ENCODE measurements at places on chromosomes 12 and 14.

DNA sequence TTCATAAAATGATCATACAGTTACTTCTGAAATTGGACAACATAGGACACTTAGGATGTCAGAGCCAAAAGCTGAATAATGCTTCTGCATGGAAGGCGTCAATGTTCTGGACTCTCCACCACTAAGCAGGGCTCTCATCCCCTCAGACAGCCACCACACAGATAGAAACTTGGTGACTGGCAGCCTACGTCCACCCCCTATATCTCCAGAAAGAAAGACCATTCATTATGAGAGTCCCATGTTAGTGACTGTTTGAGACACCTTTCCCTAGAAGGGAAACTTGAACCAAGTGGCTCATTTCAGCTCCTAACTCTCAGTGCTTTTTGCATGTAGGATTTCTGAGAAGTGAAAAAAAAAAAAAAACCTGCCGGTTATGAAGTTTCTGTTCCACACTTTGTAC is 251.0 kb upstream of the FKBP4 start:
- DNase-seq, result no peak

DNA sequence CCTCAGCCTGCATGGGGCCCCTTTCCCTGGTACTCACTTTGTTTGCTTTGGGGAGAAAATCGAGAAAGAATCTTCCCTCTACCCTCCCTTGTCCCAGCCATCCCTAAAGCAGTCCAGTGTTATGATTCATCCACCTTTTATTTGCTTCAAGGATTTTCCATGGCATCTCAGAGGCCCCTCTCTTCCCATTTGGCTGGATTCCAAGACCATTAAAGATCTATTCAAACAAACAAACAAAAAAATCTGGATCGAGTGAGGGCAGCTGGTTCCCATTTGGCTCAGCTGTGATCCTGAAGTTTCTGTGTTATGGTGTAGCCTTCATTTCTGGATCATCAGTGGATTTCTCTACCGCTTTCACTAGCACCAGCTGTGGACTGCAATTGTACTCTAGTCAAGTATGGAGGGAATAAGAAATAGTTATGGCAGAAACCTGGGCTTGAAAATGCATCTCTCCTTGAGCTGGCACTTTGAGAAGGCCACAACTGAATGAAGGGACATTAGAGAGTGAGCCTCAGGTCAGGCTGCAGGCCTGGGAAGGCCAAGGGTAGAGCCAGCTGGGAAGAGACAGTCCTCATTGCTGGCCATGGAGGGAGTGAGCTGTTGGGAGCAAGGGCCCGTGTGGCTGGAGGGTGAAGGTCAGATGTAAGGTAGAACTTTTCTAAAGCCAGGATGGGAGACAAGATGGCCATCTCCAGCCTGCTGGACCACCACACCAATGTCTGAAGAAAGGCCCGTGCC is 13.7 kb downstream of the KRT71 start:
- DNase-seq, result no peak

DNA sequence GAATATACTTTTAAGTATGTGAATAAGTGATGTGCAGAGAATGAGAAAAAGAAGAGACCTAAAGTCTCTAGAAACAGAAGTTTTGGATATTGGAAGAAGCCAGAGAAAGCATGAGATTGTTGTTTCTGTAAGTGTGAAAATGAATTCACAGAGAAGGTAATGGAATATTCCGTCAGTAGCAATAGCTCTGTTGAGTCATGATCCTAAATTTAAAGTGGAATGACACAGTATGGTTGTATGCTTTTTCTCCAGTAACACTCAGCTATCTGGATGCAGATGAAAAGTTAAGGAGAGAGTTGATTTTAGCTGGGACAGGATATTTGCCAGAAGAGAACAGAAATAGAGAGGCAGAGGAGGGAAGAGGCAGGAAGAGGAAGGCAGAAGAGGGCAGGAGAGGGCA is 1166.3 kb downstream of the GALC start:
- DNase-seq, result no peak

GRCh38 chr12:130871286-130872178 is at the start of gene RAN:
Gene RAN, plus strand, starts transcription at chr12:130872066. Its CDS starts 528 bp downstream, at chr12:130872594.
- peak; percentile 87 for DNase-seq

- no peak for DNase-seq
These were observed 170.3 kb downstream of the KCNA5 start for GRCh38 chr12:5213990-5214389.
